ENCODE measurements at places on chromosomes 13 and 19. TPM values are rescaled to one million over a fixed set of nuclear protein-coding genes. Genes with fewer than 3 reads are reported as not detected.

- peaks cover 14% of the 10 kb centered on the region for H3K36me3 ChIP-seq
- no peaks in the 10 kb centered on the region for H3K27me3 ChIP-seq
- H3K27ac ChIP-seq = no peak overlapping the region
These were observed 32.8 kb downstream of the TMEM161A start for GRCh38 chr19:19105365-19106055.

Gene COL5A3
- total RNA-seq = 8.7 TPM

Gene TSHZ3
- 2.9 TPM for total RNA-seq

- no peak for DNase-seq
- H3K36me3 ChIP-seq = peaks cover 49% of the 10 kb centered on the region
- H3K27me3 ChIP-seq = no peaks in the 10 kb centered on the region
- H3K4me1 ChIP-seq = peaks cover 58% of the 10 kb centered on the region
These were observed 40.4 kb downstream of the ZMYM2 start for GRCh38 chr13:19998960-19999359.

DNA sequence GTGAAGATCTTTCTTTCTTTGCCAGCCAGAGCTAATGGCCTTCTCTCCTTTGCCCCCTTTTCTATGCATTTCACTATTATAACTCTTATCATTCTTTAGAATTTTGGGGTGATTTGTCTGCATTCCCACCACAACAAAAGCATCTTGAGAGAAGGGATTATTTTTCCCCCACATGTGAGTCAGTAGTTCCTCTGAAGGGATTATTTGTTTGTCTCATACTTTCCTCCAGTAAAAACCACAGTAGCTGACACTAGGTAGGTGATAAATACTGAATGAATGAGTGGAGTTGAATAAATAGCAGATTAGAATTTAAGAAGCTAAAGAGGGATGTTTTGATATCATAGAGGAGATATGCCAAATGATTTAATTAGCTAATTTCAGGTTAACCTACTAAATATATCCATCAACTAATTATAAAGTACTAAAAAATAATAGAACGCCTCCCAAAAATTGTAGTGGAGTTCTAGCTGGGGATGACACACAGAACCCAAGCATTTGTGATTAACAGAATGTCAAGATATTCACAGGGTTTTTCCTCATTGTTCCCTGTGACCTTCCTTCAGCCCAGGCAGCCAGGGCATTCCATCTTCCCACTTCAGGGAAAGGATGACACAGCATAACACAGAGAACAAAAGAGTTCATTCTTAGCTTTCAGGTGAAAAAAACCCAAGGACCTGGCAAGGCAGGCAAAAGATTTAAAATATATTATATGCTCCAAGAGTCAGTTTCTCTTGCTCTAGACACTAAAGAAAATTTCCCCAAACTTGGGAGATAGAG lies 3.5 kb upstream of the TBC1D4 start:
- no peaks in the 10 kb centered on the region for H3K27me3 ChIP-seq
- DNase-seq = no peak
- peaks cover 26% of the 10 kb centered on the region for H3K4me1 ChIP-seq

DNA sequence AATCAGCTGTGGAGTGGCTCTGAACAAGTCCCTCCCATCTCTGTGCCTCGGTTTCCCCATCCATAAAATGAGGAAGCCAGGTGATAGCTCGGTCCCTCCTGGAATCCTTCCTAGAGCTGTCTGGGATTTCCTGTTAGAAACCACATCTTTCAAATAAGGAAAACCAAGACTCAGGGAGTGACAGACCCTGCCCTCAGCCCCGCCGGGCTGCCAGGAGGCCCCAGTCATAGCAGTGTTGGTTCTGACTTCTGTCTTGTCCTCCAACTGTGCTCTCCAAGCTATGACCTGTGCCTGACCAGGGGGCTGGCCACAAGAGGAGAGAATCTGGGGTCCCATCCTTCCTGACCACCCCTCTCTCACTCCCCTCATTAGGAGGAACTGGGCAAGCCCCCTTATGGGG lies 1.1 kb upstream of the SHD start:
- no peaks in the 10 kb centered on the region for H3K36me3 ChIP-seq
- H3K27ac ChIP-seq = no peak overlapping the region
- no peak for DNase-seq

GRCh38 chr19:51370230-51370629 lies 1.4 kb upstream of the CLDND2 start:
- H3K4me1 ChIP-seq = peaks cover 26% of the 10 kb centered on the region
- no peaks in the 10 kb centered on the region for H3K36me3 ChIP-seq
- DNase-seq = no peak
- H3K27me3 ChIP-seq = no peaks in the 10 kb centered on the region
- no peak overlapping the region for H3K27ac ChIP-seq

- H3K4me3 ChIP-seq = no peak overlapping the region
- no peak for DNase-seq
- no peaks in the 10 kb centered on the region for H3K27me3 ChIP-seq
- H3K4me1 ChIP-seq = no peaks in the 10 kb centered on the region
- no peaks in the 10 kb centered on the region for H3K36me3 ChIP-seq
- no peak overlapping the region for H3K27ac ChIP-seq
These were observed 24.1 kb downstream of the KLF5 start for GRCh38 chr13:73082895-73083294.

Gene TNFSF13B
- total RNA-seq = 1.7 TPM

All from left ventricle myocardium inferior (tissue), 1 donor.